Right atrium auricular region (tissue), 2 donors: ENCODE measurements at places on chromosomes 6 and 20.

DNA sequence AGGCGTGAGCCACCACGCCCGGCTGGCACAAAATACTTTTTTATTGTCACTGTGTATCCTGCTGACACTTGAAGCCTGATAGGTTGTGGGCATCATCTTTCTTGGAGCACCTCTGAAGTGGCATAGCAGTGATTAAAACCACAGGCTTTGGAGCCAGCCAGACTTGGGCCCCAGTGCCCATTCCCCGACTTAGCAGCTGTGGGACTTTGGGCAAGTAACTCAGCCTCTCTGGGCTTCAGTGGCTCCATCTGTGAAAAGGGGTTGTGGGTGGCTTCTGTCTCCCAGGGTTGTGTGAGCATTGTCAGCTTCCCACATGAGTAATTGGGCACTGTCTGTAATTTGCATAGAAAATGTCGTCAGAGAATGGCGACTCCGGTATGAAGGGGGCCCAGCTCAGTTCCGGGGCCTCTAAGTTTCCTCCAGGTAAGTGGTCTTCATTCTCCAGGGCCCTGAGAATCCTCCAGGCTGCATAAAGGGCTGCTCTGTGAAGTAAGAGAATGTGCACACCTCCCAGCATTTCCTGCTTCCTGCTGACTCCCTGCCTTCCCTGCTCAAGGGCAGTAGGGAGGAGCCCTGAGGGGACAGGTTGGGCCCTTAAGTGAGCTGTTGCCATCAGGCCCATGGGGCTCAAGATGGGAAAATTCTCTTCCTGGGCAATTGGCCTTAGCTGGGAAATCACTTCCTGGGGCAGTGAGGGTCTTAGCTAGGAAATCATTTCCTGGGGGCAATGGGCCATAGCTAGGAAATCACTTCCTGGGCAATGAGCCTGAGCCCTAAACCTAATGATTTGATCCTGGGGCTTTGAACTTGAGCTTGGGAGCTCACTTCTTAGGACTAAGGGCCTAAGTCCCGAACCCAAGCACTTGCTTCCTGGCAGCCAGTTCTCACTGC, 27.2 kb downstream of the ARHGAP40 start:
- DNase-seq = no peak

DNA sequence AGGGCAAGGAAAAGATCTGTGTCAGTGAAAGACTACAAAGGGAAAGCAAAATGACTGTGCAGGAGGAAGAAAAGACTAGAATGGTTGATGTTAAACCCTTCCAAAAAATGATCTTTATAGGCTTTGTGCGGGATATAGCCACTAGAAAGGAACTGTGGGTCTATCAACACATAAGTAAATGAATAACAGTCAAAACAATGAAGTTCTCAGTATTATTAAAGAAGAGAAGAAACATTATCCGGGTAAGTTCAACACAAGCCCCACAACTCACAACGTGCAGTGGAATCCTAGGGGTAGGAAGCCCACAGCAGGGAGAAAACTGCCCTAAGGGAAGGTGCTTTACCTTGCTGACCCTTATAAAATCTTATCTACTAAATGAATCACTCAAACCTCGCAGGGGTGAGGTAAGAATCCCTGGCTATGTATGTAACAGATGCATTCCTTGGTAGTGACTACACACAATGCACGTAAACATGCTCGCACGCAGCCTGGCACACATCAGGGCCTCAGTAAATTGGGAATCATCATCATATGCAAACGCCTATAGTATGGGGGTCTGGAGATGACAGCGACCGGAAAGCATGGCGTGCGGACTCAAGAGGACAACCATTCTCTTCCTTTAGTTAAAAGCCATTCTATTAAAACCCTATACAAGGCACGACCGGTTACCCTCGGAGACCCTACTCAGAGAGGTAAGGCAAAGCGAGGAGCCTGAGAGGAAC, 11.3 kb downstream of the TFAP2A start:
- DNase-seq = no peak

GRCh38 chr20:63703976-63704748, 3.6 kb downstream of the ARFRP1 start:
- DNase-seq = no peak

- DNase-seq = no peak
These were observed 20.5 kb downstream of the ADAT2 start for GRCh38 chr6:143429970-143430369.

- DNase-seq = no peak
These were observed 47.1 kb downstream of the E2F3 start for GRCh38 chr6:20448828-20449227.

GRCh38 chr20:48906221-48906877, 15.2 kb upstream of the ARFGEF2 start:
- no peak for DNase-seq
